Lower leg skin (tissue), 4 donors: ENCODE measurements at places on chromosomes 6 and 20. TPM values are rescaled to one million over a fixed set of nuclear protein-coding genes. Genes with fewer than 3 reads are reported as not detected.

GRCh38 chr20:40880063-40880728 lies 148.4 kb upstream of the TOP1 start:
- no peak for DNase-seq

GJA10 gene
- not detected for total RNA-seq

- no peak for DNase-seq
Measured at GRCh38 chr20:9736373-9736772, 102.5 kb downstream of the PAK5 start.

PCMT1 gene
- 68.4 TPM for total RNA-seq

SCUBE3 gene
- 0.91 TPM for total RNA-seq

DNA sequence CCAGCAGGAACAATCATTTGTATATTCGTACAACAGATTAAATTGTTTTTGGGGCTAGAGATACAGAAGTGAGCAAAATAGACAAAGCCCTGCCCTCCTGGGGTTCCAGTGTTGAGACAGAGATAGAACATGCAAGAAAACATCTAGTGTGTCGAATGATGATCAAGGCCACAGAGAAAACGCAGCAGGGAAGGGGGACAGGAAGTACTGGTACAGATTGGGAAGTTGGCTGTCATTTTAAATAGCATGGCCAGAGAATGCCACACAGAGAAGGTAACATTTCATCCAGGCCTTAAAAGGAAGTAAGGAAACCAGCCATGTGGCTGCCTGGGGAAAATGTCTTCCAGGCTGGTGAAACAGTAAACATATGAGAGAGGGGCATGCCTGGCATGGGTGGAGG lies 202.6 kb upstream of the MYLIP start:
- no peak for DNase-seq

DNA sequence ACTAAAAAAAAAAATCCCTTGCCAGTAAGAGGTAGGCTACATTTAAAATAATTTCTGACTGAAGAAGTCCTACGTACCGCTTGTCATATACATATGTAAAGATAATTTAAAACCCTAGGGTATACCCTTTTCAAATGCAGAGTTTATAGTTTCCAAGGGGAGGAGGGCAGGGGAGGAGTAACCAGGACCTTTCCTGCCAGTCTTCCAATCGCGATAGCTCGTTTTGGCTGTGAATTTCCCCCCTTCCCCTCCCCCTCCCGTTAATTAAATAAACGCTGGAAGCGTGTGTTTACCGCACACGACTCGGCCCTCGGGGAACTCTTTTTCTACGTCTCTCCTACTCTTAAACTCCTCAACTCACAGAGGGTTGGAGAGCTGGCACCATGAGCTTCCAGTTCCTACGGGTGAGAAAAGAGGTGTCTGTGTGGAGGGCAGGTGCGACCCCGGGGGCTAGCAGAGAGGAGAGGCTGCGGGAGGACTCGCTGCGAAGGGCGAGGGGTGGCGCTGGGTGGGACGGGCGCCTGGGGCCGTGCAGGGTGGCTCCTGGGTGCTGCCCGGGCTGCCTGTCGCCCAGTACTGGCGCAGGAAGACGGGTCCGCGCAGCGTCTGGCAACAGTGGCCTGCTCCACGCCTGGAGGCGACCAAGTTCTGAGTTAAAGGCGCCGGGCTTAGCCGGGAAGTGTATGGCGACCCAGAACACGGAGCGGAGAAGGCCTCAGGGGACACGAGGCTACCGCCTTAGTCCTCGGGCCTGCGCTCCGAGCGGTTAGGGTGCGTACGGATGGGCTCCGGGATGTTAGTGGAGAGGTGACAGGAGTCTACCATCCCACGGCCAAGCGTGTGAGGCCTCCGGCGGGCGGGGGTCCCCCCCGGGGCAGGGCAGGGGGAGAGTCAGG lies 4.1 kb upstream of the TFAP2C start:
- no peak for DNase-seq

- DNase-seq = no peak
Measured at GRCh38 chr6:150347845-150348244, 21.0 kb upstream of the IYD start.
